Temporal lobe (tissue), 4 donors: ENCODE measurements at places on chromosomes 12 and 14. TPM values are rescaled to one million over a fixed set of nuclear protein-coding genes. Genes with fewer than 3 reads are reported as not detected.

CLEC4D gene
- not detected for total RNA-seq

FLVCR2 gene
- total RNA-seq: 1.7 TPM

P2RX7 gene
- total RNA-seq: 1.7 TPM

BCL2L14 gene
- total RNA-seq: 0.25 TPM

ASB2 gene
- total RNA-seq: not detected

CCNT1 gene
- total RNA-seq: 30.0 TPM

DEGS2 gene
- total RNA-seq: 2.2 TPM

CCDC38 gene
- not detected for total RNA-seq

SARNP gene
- 49.2 TPM for total RNA-seq

RIPK3 gene
- total RNA-seq: 0.25 TPM

IL31 gene
- not detected for total RNA-seq

CLEC4A gene
- 0.25 TPM for total RNA-seq

RIN3 gene
- total RNA-seq: 0.74 TPM

ALKBH2 gene
- total RNA-seq: 14.3 TPM

SLCO1A2 gene
- total RNA-seq: 11.1 TPM

FAR2 gene
- 24.3 TPM for total RNA-seq

SERPINA10 gene
- not detected for total RNA-seq

KRT3 gene
- not detected for total RNA-seq
